ENCODE measurements at places on chromosomes 5 and 9. TPM values are rescaled to one million over a fixed set of nuclear protein-coding genes. Genes with fewer than 3 reads are reported as not detected.

GRCh38 chr9:16445141-16445920 is 425.1 kb downstream of the BNC2 start:
- DNase-seq, result no peak

GRCh38 chr9:70411930-70412831 is 2.3 kb downstream of the KLF9 start:
- peak; percentile 89 for DNase-seq

ACTBL2 gene
- total RNA-seq, result not detected

DNA sequence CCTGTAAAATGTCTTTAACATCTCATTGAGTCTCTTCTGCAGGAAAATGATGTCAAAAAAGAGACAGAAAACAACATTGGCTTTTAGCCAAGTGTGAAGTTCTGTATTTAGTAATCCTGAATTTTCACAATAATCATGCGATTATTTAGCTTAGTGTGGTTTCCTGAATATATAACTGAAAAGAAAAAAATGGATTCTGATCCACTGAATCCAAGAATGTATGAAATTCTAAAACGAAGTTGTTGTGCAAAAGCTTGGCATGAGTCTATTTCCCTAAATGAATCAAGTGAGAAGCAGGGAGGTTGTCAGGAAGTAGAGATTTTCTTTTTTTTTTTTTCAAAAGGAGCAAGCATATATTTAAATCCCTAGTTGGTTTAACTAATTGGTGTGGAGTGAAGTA is 145.9 kb upstream of the CDH6 start:
- no peak for DNase-seq

DNA sequence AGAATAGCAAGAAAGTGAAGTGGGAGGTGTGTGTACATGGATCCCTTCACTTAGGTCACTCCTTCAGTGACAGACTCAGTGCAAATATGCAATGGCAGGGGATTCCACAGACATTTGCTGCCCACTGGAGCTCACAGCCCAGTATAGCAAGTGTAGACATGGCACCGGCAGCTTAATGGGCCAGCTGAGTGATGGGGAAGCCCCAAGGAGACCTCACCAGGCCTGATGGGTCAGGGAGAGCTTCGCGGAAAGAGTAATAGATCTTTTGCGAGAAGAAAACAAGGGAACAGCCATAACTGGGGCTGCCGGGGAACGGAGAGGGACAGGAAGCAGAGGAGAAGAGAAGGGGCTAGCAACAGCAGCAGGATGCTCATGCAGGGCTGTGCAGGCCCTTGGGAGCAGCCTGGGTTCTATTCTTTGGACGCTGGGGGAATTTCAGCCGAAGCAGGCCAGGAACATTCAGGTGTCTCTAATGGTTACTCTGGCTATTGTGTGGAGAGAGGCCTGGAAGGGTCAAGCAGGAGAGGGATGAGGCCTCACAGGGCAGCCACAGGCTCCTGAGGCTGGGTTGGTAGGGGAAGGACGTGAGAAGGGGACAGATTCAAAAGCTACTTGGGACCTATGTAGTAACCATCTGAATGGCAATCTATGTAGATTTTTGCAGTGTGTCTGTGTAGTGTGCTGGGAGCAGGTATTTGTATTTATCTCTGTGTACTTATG is 27.0 kb downstream of the TCF7 start:
- no peak for DNase-seq

GFI1B gene
- not detected for total RNA-seq

DNA sequence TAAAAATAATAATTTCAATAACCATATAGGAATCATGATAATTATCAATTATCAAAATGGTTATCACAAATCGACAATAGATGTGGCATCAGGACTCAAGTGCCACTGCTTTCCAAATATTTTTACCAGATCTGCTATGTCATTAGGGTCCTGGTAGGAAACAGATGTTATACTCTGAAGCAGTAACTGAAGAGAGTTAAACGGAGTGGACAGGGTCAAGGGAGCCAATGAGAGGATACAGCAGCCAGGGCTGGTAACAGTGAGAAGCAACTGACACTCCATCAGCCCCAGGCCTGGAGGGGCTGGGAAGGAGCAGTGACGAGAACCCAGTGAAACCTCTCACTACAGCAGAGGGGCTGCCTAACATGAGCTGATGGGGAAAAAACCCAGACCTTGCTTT is 322.4 kb downstream of the NPR3 start:
- DNase-seq, result no peak

- DNase-seq, result no peak
These were observed 182.5 kb downstream of the GAPVD1 start for GRCh38 chr9:125444166-125444565.

DNA sequence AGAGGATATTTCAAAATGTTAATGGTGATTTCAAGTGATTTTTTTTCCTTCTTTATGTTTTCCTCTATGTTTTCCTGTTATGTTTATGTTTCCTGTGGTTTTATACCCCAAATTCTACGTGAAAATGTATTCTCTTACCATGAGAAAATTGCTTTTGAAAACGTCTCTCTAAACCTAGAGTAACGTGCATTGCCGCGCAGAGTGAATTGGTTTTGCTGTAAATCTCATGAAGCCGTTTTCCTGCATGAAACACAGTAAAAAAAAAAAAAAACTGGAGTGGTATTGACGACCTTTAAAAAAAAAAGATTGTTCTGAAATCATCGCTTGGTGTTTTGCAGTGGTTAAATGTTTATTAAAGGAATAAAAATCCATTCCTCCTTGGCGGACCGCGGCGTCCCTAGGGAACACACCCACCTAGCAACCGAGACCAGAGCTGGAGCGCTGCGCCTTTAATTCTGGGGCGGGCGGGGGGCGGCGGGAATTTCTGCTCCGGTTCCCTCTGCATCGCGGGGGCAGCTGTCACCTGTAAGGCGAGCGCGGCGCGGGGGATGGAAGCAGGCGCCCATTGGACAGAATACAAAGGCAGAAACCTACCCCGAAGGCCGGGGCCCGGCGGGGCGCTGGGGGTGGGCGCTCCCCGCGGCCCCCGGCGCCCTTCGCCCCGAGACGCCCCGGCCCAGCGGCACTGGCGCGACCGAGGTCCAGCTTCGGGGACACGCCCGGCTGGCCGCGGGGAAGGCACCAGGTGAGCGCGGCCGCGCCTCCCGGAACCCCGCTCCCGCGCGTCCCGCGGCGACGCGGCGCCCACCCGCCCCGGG is at the start of gene SOWAHA:
TSS of gene SOWAHA (plus strand) at position 522 of the 818 bp plus-strand sequence. CDS start 320 bp downstream, outside the sequence.
- peak; percentile 71 for DNase-seq

- DNase-seq, result no peak
These were observed 566.6 kb downstream of the ZNF608 start for GRCh38 chr5:124179819-124180218.

TRPM6 gene
- not detected for total RNA-seq

DNA sequence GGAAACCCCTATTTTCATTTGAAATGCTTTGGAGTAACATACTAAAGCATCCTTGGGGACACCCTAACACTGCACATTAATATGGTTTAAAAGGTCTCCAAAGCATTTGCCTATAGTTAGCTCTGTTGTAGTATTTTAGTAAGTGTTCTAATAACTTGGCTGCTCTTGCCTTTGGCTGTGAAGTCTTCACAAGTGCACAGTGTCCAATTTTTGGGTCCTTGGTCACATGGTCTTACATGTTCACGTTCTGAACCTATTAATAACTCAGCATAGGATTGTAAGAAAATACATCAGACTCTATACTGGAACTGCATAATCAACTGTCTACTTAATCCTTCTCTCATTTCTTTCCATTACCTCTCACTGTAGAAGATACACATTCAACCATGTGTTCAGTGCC is 17.4 kb downstream of the ADAMTS19 start:
- DNase-seq, result no peak

CCL19 gene
- not detected for total RNA-seq

DNA sequence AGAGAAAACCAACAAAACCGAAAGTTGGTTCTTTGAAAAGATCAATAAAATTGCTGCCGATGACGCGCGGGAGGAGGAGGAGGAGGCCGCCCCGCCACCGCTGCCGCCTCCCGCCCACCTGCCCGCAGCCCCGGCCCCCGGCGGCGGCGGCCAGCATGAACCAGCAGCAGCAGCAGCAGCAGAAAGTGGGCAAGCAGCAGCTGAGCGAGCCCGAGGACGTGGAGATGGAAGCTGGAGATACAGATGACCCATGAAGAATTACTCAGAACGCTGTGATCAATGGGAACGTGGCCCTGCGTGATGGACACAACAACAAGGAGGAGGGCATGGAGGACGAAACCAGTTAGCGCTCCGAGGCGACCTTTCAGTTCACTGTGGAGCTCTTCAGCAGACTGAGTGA is 53.9 kb upstream of the EFNA5 start:
- no peak for DNase-seq

DNA sequence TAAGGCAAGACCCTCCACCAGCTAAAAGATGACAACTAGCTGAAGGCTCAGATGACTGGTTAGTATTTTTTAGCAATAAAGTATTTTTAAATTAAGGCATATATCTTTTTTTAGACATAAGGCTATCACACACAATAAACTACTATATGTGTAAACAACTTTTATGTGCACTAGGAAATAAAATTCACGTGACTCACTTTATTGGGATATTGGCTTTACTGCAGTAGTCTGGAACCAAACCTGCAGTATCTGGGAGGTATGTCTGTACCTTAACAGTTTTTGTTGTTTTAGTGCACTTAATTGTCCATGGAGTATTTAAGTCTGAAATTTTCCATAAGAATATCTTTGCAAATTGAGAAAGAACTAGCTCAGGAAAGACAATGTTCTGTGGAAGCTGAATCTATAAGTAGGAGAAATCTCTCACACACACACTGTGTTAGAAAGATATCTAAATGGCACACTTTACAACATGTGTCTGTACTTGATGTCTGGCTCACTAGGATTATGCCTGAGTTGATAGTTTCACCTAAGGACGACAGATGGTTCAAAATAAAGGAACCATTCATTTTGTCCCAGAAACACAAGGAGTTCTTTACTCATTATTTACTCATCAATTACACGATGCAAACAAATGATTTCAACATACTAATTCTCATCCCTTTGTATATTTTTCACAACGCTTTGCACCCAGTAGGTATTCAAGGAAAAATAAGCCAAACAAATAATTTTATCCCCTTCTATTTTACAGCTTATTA is 4.6 kb downstream of the RAPGEF6 start:
- DNase-seq, result no peak

GRCh38 chr5:177447611-177448243 is 1.1 kb downstream of the PRR7 start:
- DNase-seq, result peak; percentile 68

PCDHA9 gene
- total RNA-seq, result not detected

DNA sequence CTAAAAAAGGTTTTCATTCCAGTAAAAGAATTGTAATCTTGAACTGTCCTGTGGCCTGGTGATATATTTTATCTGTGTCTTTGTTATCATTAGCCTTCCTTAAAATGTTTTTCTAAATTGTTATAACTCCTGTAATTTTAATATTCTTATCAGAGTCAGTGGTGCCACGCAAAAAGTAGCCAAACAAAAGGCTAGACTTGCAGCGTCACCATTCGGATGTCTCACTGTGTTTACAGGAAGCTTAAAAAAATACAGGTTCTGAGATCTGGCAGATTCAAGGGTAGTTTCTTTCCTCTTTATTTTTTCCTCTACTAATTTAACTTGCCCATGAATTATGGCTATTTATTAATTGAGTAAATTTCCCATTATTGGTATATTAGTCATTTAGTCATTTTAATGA is 362.3 kb downstream of the MAT2B start:
- no peak for DNase-seq

DNA sequence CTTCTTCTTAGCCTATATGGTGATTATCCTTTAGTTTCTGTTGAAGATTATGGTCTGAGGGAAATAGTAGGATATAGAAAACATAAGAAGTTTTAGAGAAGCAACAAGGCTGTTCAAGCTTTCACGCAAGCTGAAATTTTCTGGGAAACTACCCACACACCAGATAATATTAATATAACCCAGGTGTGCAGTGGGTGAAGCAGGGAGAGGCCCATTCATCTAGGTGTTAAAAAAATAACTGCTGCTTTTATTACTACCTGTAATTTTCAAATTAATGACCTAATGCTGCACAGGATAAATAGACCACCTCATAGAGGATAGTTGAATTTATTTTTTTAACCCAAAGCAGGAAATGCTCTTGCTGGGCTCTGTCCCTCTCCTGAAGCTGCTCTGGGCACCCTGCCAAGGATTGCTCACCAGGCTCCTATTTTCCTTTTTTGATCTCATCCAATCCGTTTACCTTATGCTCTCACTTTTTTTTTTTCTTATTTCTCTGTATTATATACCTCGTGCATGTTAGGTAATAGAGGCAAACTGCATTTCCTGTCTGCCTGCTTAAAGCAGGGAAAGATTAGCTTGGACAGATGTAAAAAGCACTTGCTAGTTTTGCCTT is 124.3 kb upstream of the SLC12A2 start:
- DNase-seq, result no peak

DNA sequence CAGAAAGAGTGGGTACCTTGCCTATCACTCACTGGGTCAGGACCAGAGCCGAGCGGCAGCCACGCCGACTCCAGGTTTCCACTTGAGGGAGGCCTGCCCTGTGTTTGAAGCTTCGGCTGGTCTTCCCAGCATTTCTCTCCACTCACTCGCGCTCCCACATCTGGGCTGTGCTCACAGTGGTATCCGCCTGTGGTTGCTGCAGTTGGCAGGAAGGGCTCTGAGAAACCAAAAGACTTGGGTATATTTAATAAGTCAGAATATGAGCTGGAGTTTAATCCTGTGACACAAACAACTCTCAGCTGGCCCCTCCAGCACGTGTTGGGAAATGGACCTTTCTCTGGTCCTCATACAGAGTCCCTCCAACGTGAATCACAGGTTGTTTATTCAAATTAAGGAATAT is 70.9 kb downstream of the SPRY4 start:
- no peak for DNase-seq

GRCh38 chr9:137829260-137829996 is 48.2 kb upstream of the CACNA1B start:
- no peak for DNase-seq

DNA sequence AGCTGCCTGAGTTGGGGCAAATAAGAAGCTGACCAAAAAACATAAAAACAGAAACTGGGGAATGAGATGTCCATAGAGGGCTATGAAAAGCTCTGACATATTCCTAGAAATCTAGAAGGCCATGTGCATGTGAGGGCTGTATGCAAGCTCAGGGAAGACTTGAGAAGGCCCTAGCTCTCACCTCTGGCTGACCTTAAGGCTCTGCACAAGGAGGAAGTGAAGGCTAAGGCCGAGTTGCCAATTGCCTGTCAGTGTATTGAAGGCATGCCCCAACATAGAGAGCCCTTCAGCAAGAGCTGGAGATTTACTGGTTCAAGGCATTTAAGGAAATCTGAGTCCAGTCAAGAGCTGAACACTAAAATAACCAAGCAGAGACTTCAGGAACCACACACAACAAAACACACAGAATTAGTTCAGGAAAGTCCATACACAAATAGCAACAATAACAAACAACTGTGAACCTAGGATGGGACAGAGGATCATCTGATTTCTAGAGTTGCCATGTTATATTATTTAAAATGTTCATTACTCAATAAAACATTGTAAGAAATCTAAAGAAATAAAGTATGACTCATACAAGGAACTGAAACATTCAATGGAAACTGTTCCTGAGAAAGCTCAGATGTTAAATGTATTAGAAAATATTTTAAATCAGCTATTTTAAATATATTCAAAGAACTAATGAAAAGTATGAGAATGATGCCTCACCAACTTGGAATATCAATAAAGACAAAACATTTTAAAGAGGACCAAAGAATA is 161.8 kb downstream of the AUH start:
- DNase-seq, result peak; percentile 48

- no peak for DNase-seq
These were observed 101.8 kb upstream of the LARP1 start for GRCh38 chr5:154653418-154653763.

- DNase-seq, result no peak
These were observed 1290.2 kb upstream of the WWC1 start for GRCh38 chr5:167001246-167001645.

SLC34A3 gene
- not detected for total RNA-seq

GRCh38 chr9:1473956-1474634 is 423.9 kb downstream of the DMRT2 start:
- no peak for DNase-seq

Data from activated CD4-positive, alpha-beta T cell treated with anti-CD3 and anti-CD28 coated beads, Interleukin-2, amount 10 ng/mL, durations not matched to agents 24 days and 14 days (primary cell).